Stimulated activated CD4-positive, alpha-beta T cell treated with anti-CD3 and anti-CD28 coated beads, Interleukin-2, amount 100 ng/mL, for 48 hours (primary cell): ENCODE measurements at places on chromosomes 3 and 15.

- DNase-seq = no peak
Observed at GRCh38 chr3:117408811-117409210, 699.2 kb downstream of the TUSC7 start.

DNA sequence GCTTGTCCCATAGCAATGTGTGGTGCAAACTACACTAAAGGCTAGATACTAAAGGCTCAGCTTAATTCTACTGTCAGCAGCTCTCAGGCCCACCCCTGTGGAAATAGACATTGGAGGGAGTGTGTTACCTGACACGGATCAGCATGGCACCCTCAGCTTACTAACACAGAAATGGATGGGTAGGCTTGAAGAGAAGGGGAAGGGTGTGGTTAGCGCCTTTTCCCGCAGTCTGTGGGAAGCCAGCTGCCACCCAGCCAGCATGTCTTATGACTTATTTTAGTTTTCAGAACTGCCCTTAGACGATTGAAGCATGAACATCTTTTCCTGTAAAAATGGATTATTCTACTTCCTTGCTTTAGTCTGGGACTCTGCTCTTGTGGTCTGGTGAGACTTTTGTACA is 25.8 kb upstream of the ADPGK start:
- DNase-seq = no peak

DNA sequence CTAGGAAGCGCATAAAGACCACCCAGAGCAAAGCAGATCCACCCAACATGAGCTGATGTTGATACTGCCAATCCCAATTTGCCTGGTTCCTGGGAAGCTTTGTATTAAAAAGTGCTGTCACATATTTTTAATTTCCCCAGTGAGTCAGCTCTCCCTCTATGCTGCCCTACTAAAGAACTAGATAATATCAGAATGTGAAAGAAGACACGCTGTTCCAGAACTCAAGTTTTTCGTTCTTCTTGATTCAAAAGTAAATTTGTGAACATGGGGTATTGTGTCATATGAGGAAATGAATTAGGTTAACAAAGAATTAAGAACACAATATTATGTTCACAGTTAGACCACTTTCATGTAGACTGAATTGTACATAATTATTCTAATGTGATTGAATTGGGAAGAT is 734.2 kb upstream of the ALCAM start:
- no peak for DNase-seq

GRCh38 chr3:173055228-173055933 is 85.7 kb downstream of the SPATA16 start:
- no peak for DNase-seq

- DNase-seq = no peak
Observed at GRCh38 chr3:170651260-170651845, 65.5 kb upstream of the SLC7A14 start.

DNA sequence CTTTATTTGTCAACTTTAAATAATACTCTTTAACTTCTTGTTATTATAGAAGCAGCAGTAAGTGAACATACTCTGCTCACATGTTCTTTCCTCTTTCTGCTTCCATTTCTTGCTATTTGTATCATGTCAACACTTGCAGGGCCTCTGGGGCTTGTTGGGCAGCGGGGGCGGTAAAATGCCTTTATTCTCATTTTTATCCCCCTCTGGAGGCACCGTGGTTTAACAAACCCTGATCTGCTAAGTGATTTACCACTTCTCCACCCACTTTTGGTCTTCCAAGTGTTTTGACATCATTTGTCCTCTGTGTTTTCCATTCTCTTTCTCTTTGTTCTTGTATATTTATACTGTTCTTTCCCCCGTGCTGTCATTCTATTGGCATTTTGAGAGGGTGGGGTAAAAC is 33.9 kb downstream of the SCN10A start:
- DNase-seq = no peak

GRCh38 chr15:55649058-55649423 is 60.9 kb upstream of the PYGO1 start:
- DNase-seq = no peak

DNA sequence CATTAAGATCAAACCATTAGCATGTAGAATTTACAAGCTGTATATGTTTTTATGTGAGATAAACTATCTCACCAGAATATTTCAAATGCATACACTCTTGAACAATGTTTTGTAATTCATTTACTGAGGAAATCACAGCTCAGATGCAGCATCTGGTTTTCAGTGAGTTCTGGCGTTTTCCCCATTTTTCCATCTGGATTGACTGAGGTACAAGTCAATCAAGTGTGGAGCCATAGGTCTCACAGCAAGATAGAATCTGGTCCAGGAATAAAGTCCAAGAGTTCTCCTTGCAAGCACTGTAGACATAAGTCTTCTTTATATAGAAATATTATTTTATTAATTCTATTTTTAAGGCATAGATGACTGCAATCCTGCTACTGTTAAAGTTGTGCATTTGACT is 219.3 kb downstream of the ZBBX start:
- DNase-seq = no peak

- no peak for DNase-seq
Observed at GRCh38 chr15:64351265-64351664, 4.7 kb downstream of the CSNK1G1 start.

GRCh38 chr3:25457671-25458419 is 29.8 kb downstream of the RARB start:
- no peak for DNase-seq

GRCh38 chr3:189496375-189497138 is 134.6 kb upstream of the TP63 start:
- DNase-seq = no peak

DNA sequence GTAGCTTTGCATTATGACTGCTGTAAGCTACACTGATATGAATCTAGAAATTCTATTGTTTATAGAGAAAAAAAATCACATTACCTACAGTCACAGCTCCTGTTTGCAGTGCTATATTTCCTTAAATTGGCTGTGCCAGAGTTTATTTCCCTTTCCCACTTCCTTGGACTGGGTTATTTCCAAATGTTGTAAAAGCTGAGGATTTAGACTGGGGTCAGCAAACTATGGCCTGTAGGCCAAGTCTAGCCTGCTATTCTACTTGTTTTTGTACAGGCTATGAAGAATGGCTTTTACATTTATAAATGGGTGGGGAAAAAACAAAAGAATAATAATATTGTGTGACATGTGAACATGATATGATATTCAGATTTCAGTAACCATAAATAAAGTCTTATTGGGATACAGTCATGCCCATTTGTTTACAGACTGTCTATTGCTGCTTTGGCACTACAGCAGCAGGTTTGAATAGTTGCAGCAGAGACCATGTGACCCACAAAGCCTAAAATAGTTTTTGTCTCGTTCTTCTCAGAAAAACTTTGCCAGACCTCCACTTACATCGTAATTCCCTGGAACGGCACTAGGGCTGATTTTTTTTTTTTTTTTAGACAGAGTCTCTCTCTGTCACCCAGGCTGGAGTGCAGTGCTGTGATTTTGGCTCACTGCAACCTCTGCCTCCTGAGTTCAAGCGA is 7.8 kb downstream of the GLDN start:
- no peak for DNase-seq

DNA sequence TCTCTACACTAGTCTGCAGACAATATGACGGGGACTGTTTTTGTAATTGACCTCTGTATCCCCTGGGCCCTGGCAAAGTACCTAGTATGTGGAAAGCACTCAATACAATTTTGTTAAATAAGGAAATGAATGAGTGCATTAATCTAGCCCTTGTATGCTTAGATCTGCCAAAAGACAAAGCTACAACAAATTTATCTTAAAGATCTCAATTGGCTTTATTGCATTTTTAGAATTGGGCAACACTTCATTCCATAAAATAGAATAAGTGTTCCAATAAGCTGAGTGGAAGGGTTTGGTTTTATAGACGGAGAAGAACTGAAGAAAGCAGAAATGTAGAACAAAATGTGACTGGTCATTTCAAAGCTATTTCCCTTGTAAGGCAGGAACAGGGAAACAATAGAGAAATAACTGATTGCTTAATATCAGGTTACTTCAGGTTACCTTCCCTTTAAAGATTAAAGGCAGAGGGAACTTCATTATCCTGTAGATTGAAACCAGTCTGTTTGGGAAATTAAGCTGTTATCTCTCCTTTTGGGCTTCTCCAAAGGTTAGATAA is 108.3 kb upstream of the MME start:
- no peak for DNase-seq

DNA sequence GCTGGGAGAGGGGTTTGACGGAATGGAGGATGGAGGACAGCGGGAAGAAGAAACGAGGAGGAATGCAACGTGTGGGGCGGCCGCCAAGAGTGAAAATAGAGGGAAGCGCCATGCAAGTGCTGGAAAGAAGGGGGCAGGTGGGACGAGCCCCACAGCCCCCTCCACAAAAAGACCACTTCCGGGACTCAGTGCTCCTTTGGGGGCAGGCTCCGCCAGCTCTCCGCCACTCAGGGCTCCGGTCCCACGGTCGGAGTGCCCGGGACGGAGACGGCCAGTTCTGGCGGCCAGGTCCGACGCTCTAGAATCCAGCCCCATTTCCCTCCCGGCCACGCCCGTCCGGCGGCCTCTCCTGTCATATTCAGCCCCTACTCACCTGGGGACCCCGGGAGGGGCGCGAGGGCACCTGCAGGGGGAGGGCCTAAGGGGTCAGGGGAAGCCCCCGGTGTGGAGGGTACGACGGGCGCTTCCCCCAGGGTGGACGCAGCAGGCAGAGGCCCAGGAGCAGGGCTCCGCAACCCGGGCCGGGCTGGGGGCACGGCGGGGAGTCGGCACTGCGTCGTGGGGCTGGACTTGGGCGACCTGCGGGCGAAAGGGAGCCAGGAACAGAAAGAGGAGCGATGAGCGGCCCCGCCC is 25.5 kb upstream of the CSPG4 start:
- DNase-seq = no peak

DNA sequence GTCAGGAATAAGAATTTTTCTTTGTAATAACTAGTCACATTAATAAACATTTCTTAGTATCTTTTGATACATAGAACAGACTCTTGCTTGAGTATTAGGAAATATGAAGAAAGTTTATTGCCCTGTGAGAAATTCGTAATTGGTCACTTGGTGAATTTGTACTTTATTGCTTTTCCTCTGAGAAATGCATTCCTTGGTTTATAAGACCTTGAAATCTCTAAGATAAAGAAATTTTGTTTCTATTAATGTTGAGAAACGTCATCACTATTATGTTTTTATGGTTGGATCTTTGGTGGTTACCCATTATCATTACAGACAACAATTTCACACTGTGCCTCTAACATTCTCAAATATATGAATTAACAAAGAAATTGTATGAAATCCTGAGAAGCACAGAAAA is 652.0 kb upstream of the NECTIN3 start:
- no peak for DNase-seq

DNA sequence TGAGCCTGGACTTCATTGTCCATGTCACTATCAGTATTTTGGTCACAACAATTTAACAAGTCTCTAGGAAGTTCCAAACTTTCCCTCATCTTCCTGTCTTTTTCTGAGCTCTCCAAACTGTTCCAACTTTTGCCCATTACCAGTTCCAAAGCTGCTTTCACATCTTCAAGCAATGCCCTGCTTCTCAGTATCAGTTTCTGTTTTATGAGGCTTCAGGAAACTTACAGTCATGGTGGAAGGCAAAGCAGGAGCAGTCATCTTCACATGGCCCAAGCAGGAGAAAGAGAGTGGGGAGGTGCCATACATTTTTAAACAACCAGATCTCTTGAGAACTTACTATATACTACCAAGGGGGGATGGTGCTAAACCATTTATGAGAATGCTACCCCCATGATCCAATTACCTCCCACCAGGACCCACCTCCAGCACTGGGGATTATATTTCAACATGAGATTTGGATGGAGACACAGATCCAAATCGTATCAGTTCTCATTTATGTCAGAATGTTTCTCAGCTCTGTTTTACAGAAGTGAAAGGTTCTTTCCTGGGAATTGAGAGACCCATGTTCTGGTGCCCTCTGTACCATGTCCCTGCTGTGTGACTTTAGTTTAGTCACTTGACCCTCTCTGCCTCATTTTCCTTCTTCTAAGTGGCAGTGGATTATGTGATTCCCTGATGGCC is 169.7 kb downstream of the PLCL2 start:
- DNase-seq = no peak

- DNase-seq = no peak
Observed at GRCh38 chr3:87033205-87033604, 42.3 kb upstream of the VGLL3 start.

GRCh38 chr15:28026221-28026620 is 72.9 kb downstream of the OCA2 start:
- DNase-seq = no peak
